Neuronal stem cell (in vitro differentiated cells): ENCODE measurements at places on chromosomes 6 and 20.

DNA sequence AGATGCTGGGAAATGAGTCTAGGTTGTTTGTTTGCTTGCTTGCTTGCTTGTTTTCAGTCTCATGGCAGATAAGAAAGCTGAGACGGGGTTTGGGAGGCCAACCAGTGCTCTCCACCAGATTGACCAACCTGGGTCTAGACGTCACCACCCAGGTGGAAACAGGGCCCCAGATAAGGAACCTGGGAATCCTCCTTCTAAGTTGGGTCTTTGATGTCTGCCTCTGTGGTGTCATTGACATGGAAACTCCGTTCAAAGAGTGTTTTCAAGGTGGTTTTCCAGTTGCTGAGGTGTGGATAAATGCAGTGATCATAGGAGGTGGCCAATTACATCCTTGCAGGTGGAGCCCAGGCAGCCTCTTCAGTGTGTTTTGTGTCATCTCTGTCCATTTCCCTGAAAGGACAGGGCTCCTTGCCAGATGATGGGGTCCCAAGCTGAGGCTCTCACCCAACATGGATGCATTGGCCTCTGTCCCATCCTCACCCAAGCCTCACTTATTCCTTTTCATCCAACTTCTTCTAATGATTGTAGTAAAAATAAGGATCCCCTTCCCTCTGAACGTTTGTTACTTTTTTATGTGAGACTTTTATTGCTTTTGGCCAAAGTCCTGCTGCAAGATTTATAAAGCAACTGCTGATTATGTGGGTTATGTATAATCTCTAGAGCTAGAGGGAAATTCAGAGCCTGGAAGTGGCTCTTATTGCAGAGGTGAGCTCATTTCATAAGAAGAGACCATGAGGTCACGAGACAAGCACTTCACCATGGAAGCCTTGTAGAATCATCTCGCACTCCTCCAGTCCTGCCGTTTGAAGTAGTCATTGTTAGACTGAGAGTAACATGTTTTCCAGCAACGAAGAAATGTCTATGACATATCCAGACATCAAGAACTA lies 32.0 kb upstream of the SYNDIG1 start:
- H3K4me1 ChIP-seq = no peaks in the 10 kb centered on the region
- H3K27ac ChIP-seq = no peak overlapping the region
- H3K27me3 ChIP-seq = no peaks in the 10 kb centered on the region
- DNase-seq = no peak
- no peak overlapping the region for H3K4me3 ChIP-seq

- no peak overlapping the region for H3K27ac ChIP-seq
- H3K4me1 ChIP-seq = no peaks in the 10 kb centered on the region
- H3K4me3 ChIP-seq = no peak overlapping the region
These were observed 8.5 kb upstream of the TINAG start for GRCh38 chr6:54299542-54300269.

- peaks cover 12% of the 10 kb centered on the region for H3K4me1 ChIP-seq
- no peak for DNase-seq
- peaks cover 95% of the 10 kb centered on the region for H3K36me3 ChIP-seq
- no peak overlapping the region for H3K4me3 ChIP-seq
These were observed 7.2 kb downstream of the PREX1 start for GRCh38 chr20:48820649-48820973.

DNA sequence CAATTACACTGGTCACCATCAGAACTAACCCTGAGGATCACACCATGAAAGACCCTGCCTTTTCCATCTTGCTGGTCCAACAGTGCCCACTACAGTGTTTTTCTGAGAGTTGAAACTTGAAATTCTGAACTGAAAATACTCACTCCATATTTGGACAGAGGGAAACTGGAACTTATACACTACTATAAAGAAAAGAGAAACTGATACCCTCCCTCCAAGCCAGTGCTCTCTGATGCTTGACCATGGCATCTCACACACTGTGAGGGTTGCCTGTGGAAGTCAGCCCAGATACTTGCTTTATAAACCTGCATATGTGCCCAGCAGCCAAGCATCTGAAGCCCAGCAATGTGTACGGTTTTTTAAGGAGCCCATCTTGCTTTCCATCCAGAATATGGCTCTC lies 108.7 kb downstream of the FOXA2 start:
- H3K4me1 ChIP-seq = peaks cover 2% of the 10 kb centered on the region
- H3K36me3 ChIP-seq = no peaks in the 10 kb centered on the region
- no peak overlapping the region for H3K27ac ChIP-seq
- no peaks in the 10 kb centered on the region for H3K27me3 ChIP-seq

GRCh38 chr6:157635388-157636244 lies 187.4 kb upstream of the SNX9 start:
- no peaks in the 10 kb centered on the region for H3K36me3 ChIP-seq
- H3K27ac ChIP-seq = no peak overlapping the region
- no peak overlapping the region for H3K4me3 ChIP-seq
- no peaks in the 10 kb centered on the region for H3K27me3 ChIP-seq
- DNase-seq = no peak
- peaks cover 12% of the 10 kb centered on the region for H3K4me1 ChIP-seq

GRCh38 chr6:46103441-46104115 lies 26.2 kb upstream of the ENPP4 start:
- H3K4me3 ChIP-seq = no peak overlapping the region
- no peak overlapping the region for H3K27ac ChIP-seq
- H3K4me1 ChIP-seq = no peaks in the 10 kb centered on the region
